ENCODE measurements at places on chromosomes 5 and 9.

GRCh38 chr5:98504505-98504904, 269.0 kb upstream of the RGMB start:
- DNase-seq, result no peak

DNA sequence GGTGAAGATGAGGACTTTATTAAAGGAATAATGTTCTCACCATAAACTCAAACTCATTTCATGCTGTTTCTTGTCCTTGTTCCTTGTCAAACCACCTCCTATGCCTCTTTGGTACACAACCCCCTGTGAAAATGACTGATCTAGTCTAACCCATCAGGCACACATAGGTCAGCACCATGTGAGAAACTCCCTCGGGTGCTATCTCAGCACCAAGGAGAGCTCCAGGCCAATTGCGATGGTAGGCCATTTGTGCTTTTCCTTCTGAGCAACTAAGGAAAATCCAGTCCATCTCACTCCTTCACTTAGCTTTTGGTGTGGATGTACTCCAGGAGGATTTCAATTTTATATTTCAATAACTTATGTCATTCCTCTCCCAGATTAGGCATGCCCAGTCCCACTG, 199.8 kb downstream of the ZNF608 start:
- no peak for DNase-seq

GRCh38 chr5:80713631-80714030, 58.8 kb upstream of the DHFR start:
- DNase-seq, result no peak

GRCh38 chr5:16561660-16562059, 55.1 kb downstream of the RETREG1 start:
- DNase-seq, result no peak

GRCh38 chr5:80917631-80918030, 42.5 kb upstream of the RASGRF2 start:
- no peak for DNase-seq

DNA sequence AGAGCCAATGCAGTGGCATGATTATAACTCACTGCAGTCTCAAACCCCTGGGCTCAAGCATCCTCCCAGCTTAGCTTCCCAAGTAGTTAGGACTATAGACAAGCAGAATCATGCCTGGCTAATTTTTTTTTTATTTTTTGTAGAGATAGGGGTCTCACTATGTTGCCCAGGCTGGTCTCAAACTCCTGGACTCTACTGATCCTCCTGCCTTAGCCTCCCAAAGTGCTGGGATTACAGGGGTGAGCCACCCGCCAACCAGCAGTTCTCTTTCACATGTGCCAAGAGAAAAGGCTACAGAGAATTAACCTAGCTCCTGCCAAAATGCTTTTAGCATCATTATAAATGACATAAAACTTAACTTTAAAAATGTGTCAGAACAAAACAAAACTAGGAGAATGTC, 8.1 kb downstream of the AK3 start:
- no peak for DNase-seq

GRCh38 chr5:172303572-172304335, 20.2 kb upstream of the UBTD2 start:
- no peak for DNase-seq

GRCh38 chr5:8907168-8907868, 638.6 kb downstream of the SEMA5A start:
- no peak for DNase-seq

DNA sequence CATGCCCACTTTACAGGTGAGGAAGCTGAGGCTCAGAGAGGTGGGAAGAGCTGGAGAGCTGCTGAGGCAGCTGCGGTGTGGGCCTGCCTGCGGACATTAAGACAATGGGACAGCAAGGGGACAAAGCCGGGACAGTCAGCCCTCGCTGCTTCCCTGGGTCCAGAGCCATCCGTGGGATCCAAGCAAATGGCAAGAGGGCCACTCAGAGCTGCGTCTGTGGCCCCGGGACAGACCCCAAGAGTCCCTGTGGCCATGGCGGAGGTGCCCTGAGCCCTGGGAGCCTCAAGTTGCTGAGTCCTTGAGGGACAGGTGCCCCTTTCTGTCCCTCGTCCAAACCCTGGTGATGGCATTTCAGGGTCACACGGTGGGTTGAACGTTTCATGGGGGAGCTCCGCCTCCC, 191.9 kb downstream of the OLFM1 start:
- no peak for DNase-seq

- no peak for DNase-seq
Observed at GRCh38 chr5:150780816-150781221, 2.3 kb downstream of the SMIM3 start.

GRCh38 chr9:133147412-133148198, 16.1 kb downstream of the GBGT1 start:
- DNase-seq, result peak; percentile 68

GRCh38 chr5:17315710-17316221, 98.3 kb downstream of the BASP1 start:
- no peak for DNase-seq

DNA sequence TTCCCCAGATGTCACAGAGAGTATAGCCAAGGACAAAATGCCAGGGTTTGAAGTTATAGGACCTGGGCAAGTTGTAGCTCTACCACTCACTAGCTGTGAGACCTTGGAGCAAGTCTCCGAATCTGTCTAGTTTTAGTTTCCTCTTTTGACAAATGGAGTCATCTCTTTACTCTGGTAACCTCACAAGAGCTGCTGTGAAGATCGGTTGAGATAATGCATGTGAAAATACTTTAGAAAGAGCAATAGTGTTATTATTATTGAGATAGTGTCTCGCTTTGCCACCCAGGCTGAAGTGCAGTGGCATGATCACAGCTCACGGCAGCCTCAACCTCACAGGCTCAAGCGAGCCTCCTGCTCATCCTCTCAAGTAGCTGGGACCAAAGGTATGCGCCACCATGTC, 117.9 kb upstream of the NR5A1 start:
- no peak for DNase-seq

GRCh38 chr9:129495620-129496472, 125.1 kb downstream of the C9orf50 start:
- DNase-seq, result peak; percentile 73

- no peak for DNase-seq
Observed at GRCh38 chr5:58188262-58188651, 271.6 kb downstream of the PLK2 start.

DNA sequence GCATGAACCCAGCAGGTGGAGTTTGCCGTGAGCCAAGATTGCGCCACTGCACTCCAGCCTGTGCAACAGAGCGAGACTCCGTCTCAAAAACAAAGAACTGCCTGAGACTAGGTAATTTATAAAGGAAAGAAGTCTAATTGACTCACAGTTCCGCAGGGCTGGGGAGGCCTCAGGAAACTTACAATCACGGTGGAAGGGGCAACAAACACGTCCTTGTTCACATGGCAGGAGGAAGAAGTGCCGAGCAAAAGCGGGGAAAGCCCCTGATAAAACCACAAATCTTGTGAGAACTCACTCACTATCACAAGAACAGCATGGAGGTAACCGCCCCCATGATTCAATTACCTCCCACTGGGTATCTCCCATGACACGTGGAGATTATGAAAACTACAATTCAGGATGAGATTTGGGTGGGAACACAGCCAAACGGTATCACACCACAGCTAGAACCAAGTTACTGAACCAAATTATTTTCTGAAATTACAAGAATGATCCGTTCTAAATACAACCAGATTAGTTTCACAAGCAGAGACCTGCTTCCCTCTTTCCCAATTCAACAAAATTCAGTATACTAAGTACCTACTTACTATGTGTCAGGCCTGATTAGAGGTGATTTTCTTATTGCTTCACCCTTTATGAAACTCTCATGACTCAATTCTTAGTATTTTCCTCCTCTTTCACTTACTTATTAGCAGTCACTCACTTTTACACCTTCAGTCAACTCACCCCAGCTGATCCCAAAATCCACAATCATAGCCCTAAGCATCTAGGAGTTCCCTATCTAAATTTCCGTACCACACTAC, 8.4 kb downstream of the UBTD2 start:
- no peak for DNase-seq

DNA sequence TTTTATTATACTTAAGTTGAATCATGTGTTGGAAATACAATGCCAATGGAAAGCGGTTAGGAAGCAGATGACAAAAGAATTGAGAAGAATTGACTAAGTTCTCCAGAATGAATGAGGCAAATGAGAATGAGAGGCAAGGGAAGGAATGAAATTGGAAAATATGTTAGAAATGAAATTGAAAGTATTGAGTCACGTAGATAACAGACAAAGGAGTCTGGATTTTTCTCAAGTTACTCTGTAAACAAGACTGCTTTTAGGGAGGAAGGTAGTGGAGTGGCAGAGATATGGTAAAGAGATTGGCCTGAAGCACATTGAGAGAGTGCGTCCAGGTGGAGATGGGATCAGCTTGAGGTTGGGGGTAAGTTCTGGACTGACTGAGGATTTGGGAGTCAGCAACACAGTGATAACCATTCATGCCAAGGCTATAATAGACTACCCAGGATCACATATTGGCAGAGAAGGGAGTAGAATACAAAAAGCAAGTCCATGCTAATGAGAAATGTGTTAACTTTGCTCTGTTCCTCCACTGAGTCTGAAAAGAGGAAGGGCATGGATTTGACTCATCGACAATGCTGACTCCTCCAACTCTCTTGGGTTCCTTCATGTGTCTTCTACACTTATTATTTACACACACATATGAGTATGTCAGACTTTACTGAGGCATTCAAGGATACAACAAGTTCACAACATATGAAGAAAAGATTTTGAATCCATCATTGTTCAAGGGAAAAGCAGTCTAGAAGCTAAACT, 814.2 kb upstream of the ZNF608 start:
- DNase-seq, result no peak

DNA sequence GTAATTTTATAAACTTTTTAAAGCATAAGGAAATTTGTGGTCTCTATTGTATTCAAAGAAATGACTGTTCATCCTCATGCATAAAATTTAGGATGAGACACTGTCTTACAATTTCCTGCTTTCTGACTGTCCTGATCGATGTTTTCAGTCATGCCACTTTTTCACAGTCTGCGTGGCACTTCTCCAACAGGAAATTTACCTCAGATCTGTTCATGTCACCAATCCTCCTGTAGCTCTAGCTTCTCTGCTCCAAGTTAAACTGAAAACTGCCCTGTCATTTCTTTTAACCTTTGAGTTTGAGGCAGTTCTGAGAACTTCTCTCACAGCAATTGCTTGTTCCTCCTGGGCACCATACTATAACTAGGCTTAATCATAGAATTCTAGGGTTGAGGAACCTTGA, 455.1 kb downstream of the EFNA5 start:
- DNase-seq, result no peak

DNA sequence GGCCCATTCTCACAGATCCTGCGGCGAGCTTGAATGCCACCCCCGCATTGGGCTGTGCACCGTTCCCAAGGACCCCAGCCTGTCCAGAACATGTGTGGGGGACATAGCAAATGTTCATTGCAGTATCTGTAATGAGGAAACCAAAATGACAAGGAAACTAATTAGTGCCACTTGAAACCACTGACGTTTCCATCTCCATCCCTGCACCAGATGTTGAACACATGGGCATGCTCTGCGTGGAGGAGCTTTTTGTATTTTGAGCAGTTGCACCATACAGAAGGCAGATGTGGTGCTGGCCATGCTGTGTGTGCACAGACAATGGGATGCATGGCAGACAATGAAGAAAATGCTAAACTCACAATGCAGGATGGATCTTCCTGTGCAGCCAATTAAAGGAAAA, 437.7 kb downstream of the SEMA5A start:
- DNase-seq, result no peak

DNA sequence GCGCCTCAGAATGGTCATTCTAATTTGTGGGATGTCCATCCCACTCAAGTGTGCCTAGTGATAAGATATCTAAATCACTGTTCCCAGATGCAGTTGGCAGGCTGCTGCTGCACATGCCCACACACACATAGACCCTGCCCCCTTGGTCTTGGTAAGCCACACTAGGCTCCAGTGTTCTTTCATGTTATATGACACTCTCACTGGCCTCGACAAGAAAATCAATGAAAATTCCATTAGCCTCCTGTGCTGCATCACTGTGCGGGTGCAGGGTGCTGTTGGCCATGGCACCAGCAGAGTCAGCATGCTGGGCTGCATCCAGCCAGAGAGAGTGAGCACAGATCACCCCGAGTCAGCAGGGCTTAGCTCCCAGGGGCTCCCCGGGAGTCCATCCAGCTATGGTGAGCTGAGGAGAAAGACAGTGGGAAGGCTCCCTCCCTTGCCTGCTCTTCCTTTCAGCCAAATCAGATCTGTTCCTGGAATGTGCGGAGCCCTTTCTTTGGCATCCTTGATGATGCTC, 59.9 kb downstream of the ABLIM3 start:
- DNase-seq, result no peak

DNA sequence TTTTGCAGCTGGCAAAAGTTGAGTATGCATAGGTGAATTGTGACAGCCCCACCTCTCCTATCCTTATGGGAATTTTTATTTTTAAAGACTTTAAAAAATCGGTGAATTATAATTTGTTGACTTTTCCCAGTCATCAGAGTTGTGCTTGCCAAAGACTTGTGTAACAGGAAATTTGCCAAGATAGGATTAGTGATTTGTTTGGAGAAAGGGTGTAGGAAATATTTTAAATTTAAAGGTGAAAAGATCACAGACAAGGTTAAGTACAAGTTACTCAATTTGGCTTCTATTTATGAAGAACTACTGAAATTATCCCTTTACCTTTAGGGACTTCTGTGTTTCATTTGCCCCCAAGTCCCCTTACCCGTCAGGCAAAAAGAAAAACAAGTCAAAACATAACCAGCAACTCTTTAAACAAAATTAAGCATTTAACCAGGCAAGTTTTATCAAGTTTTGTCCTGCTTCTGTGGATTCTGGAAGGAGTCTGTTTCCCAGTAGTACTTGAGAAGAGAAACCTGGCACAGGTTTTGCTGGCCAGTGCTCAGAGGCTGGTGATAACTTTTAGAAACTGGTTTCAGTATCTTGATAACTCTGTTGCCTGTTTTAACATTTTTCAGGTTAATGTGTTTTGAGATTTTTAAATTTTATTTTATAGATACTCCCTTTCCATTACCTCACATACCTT, 285.4 kb downstream of the MAST4 start:
- no peak for DNase-seq

GRCh38 chr9:23232831-23233230, 593.2 kb downstream of the ELAVL2 start:
- DNase-seq, result no peak

DNA sequence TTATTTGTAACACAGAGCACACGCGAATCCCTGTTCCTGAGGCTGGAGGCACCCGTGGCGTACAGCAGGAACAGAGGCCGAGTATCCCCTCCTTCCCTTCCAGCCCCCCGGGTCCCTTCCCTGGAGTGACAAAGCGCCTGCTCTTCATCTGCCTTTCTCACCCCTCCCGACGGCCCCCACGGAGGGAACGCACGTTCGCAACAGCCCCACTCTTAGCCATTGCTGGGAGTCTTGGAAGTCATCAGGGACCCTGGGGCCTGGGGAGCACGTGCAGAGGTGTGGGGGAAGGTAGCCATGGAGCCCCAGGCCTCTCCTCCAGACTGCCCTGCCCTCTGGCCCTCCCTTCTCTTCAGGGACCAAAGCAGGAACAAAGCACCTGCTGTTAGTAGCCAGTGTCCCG, 2.5 kb downstream of the AGPAT2 start:
- DNase-seq, result no peak

Measured in activated CD8-positive, alpha-beta memory T cell treated with anti-CD3 and anti-CD28 coated beads for 1 hour (primary cell).